ENCODE measurements at places on chromosomes 6 and 20.

DNA sequence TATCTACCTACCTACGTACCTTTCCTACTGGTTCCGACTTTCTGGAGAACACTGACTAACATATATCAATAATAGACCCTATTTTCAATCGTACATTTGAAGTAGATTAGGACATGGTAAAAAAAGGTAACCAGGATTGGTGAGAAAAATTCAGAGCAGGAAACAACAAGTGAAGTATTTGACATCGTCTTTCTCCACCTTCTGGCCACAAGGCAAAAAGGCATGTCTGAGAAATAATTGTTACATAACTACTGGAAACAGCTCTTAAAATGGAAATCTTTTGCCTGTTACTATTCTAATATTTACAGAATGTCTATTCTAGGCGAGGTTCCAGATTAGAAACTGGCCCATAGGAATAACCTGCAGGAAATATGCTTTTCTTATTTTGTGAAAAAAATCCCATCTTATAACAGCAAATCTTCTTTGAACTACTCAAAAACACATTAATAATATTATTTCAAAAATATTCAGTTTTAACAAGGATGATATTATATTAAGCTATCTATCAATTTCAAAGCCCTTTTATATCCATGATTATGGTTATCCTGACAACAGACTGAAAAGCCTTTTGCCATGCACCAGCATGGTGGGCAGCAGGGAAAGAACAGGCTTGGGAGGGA, 80.8 kb downstream of the RCAN2 start:
- no peak for DNase-seq

DNA sequence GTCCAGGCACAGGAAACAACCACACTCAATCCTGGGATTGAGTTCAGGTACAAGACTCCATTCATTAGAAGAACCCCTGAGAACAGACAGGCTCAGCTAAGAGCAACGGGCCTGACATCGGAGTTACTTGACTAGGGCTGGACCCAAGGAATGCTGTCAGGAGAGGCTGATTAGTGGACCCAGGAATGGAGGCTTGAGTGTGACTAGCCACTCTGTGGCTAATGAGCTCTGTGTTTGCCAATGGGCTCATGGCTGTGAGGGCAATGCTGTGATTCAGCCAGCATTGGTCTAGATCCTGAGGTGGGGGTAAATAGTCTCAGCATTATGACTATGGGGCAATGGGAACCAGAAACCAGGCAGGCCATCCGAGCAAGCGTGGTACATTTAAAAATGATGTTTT, 71.8 kb downstream of the RIOK1 start:
- no peak for DNase-seq

- no peak for DNase-seq
These were observed 19.0 kb downstream of the OR2H2 start for GRCh38 chr6:29603930-29604329.

DNA sequence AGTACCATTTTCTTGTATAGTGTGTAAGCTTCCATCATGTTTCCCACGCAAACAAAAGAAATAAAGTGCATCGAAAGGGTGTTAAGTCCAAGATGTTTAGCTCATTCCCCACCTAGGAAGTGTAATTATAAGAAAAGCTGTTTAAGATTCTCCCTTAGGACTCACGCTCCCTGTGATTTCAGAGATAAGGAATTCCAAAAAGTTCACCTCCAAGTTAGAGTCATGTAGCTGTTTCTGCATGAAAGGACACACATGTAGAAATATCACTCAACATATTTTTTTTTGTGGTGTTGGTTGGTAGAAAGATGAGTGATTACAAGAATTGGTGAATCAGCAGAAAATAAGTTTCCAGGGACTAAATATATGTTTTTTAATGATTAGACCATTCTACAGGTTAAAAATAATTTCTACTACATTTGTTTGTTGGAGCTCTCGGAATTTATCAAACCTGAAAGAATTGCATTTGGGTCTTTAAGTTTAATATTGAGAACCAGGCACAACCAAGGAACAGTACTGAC, 10.4 kb downstream of the OPN5 start:
- DNase-seq, result no peak

DNA sequence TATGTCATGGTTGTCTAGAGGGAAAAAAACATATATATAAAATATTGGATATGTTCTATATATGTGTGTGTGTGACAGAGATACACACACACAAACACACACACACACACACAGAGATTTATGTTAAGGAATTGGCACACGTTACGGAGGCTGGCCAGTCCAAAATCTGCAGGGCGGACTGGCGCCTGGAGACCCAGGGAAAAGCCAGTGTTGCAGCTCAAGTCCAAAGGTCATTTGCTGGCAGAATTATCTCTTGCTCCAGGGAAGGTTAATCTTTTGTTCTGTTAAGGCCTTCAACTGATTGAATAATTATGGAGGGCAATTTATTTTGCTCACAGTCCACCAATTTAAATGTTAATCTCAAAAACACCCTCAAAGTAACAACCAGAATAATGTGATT, 37.5 kb upstream of the PDE7B start:
- no peak for DNase-seq
